ENCODE measurements at places on chromosomes 11 and 22.

- no peak for DNase-seq
Measured at GRCh38 chr11:45941285-45941684, 18.8 kb downstream of the LARGE2 start.

- peak; percentile 13 for DNase-seq
Measured at GRCh38 chr11:2886191-2886894, 768 bp upstream of the CDKN1C start.

DNA sequence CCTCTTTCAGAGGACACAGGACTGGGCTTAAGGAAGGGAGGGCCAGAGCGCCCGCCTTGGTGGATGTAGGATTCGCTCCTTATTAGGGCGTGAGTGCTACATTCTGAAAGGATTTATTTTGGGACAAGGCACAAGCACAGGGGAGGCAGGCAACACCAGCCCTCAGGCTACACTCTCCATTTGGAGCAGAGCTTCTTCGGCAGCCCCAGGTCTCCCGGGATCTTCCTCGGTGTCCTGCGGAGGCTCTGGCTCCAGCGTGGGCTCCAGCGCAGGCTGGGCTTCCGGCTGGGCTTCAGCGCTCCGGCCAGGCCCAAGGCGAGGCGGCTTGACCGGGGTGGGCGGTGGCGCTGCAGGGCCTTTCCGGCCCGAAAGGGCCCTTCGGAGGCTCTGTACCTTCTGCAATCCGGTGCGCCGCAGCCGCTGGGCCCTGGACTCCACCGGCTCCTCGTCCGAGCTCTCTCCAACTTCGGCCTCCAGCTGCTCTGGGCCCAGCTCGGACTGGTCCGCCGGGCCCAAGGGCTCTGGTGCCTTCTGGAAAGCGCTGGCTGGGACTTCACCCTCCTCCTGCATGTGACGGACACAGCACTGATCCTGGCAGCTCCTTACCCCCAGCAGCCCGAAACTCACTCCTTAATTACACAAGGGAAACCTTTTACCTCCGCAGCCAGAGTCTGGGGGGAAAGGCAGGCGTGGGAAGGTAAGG, 1.1 kb downstream of the CAVIN3 start:
- peak; percentile 32 for DNase-seq

- DNase-seq = no peak
Measured at GRCh38 chr11:1025410-1026162, 10.9 kb downstream of the MUC6 start.

DNA sequence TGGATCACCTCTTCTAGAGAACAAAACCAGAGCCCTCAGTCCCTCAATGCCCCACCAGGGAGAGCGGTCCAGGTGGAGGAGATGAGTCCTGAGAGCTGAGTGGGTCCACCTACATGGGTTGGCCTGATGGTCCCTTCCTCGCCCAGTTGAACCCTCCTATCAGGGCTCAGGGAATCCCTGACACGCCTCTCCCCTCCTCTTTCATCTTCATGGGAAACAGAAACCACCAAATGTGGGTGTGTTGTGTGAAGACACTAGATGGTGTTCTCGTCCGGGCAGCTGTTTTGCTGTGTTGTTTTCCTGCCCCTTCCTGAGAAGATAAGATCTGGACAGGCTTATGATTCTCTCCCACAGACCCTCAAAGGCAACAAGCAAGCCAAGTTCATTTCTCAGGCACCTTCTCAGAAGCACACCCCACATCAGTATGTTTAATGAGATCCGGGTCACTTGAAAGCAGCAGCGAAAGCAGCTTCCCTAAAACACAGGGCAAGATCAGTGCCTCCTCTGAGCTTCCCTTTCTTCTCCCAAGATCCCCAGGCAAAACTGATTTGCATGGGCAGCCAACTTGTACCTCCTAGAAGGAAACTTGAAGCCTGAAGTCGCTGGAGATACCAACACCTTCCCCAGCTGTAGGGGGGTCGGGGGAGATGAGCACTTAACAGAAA, 35.3 kb upstream of the POU2AF1 start:
- DNase-seq = no peak

DNA sequence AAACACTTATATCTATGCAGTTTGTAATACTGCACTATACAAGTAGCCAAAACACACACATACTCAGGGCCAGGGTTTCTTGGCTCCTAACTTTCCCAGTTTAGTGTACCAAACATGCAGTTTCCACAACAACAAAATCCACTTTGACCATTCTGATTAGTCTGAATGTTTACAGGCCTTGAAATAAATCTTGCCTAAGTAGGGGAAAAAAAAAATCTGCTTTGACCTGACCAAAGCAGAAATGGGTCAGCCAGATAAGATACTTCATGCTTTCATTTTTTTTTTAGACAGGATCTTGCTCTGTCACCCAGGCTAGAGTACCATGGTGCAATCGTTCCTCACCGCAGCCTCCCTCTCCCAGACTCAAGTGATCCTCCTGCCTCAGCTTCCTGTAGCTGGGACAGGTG, 10.1 kb downstream of the PRR14L start:
- no peak for DNase-seq

DNA sequence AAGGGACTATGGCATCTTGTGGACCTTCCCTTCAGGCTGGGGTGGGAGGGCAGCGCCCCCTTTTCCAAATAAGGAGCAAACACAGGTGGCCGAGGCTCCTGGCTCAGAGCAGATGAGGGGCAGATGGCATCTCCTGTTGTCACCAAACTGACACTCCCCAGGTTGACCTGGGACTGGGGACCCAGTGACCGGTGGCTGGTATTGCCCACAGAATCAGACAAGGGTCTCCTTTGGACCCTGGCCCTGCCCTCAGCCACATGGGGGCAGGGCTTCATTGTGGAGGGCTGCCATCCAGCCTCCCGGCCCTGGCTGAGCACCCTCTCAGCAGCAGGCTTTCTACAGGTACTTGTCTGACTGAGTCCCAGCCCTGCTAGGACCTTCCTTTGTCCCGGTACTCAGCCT, 842 bp upstream of the SIGIRR start:
- DNase-seq = no peak

- no peak for DNase-seq
Measured at GRCh38 chr11:116336540-116336939, 436.2 kb downstream of the BUD13 start.

DNA sequence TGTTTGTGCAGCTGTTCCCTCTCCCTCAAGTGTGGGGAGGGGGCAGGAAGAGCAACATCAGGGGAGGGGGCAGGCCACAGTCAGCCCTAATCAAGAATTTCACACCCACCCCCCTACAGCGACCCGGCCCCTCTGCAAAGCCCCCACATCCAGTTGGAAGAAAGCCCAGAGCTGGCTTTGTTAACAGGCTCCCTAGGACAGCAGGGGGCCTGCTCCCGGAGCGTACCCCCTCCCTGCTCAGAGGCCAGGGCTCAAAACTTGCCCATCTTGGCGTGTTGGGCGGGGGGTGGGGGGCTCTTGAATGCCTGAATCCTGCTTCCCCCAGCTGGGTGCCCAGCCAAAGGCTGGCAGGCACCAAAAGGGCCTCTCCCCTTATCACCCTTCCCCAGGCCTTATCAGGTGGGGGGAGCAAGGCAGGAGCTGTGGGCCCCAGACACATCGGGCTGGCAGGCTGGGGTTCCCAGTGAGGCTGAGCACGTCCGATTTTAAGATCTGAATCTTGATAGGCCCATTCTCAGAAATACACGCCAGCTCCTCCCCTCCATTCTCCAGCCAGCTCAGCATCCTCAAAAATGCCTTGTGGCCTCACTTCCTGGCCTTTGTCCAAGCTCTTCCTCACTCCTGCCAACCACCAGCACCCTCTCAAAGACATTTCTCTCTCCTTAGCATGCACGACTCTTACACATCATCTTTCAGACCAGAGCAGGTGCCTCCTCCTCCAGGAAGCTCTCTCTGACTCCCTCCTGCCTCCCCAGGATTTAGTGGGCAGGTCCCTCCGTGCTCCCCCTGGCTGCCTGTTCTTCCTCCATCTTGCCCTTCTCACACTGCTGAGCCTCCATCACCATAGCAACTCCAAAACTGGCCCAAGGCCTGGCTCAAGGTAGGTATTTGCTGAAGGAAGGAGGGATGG, 384.8 kb downstream of the MN1 start:
- DNase-seq = peak; percentile 86

DNA sequence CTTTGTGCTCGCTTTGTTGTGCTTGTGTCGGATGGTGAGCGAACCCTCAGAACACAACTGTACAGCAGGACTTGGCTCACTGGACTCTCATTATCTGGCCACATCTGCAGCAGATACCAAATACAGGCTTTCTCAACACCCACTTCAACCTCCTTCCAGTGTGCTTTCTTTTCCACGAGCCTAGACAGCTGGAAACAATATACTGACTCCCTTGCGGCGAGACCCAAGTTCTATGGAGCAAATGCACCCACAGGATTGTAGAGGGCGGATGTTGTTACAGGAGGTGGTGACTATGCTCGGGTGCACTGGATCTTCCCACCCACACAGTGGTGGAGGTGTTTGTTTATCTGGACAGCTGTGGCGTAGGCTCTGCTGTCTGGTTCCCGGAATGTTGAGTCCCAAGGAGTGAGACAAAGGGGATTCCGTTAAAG, 204.3 kb downstream of the TENM4 start:
- DNase-seq = peak; percentile 99

DNA sequence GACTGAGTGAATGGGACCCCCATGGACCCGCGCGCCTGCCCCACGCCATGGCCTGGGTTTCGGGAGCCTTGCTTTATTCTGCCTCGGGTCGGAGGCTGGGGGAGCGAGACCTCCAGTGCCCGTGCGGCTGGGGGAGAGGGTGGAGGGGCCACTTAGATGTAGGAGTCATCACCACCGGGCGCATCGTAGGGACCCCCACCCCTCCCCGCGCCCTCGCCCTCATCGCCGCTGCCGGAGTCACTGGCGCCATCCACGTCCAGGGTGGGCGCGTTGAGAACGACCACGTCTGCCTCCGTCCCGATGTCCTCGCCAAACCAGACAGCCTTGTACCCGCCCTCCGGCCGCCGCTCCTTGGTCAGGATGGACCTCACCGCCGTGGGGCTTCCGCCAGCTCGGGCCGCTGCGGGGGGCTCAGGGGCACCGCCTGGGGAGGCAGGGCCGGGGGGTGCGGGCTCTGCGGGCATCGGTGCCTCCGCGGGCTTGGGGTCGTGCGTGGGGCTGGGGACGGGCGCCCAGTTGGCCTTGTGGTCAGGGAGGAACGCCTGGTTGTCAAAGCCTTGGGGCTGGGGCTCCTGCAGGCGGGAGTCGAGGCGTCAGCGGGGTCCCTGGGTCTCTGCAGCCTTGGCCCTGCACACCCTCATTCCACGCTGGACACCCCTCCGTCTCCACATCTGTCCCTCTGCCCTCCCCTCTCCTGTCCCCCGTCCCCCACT, 1.6 kb upstream of the IRF7 start:
- DNase-seq = no peak

GRCh38 chr11:113880971-113881370, 5.6 kb upstream of the USP28 start:
- no peak for DNase-seq

All from fibroblast of mammary gland (primary cell).